ENCODE measurements at places on chromosomes 6 and 20.

DNA sequence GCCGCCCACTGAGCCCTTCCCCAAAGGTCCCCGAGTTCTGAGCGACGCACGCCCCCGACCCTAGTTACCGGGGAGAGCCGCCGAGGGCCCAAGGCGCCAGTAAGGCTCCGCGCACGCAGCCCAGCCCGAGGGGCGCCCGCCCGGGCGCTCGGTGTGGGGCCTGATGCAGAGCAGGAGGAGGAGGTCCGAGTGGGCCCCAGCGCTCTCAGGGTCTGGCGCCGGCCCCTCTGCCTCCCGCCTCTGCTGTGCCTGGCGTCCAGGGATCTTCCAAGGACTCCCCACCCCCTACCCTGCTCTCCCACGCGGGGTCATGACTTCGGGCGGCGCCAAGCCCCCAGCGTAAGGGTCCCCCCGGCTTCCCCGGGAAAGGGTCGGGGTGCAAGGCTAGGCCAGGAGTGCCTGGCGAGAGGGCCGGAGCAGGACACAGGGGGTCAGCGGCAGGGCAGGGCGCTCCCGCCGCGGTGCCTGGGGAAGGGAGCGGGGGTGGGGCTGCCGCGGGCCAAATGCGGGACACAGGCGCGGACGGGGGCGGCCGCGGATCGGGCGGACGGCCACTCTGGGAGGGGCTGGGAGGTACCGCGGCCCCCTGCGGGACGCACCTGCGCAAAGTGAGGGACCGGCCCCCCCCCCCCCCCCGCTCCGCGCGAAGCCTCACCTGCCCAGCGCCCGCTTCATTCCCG, 637 bp downstream of the ABHD12 start:
- peak; percentile 39 for DNase-seq

- no peak for DNase-seq
These were observed 118.8 kb upstream of the MAFB start for GRCh38 chr20:40807821-40808170.

- no peak for DNase-seq
These were observed 436.6 kb downstream of the PRKN start for GRCh38 chr6:162290846-162291465.

DNA sequence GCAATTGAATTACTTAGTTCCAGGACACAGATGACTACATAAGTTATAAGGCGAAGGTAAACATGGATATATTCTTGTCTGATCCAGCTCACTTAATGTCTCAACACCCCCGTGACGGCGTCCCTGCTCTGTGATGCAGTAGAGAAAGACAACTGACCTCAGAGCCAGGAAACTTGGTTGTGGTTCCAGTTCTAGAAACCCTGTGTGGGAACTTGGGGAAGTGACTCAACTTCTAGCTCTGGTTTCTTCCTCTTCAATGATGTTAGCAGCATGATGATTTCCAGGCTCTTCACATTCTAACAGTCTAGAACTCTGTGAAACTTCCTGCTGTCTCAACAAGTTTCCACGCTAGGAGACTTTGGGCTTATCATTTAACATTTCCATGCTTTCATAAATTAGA, 18.4 kb downstream of the LAMA4 start:
- DNase-seq = peak; percentile 37

DNA sequence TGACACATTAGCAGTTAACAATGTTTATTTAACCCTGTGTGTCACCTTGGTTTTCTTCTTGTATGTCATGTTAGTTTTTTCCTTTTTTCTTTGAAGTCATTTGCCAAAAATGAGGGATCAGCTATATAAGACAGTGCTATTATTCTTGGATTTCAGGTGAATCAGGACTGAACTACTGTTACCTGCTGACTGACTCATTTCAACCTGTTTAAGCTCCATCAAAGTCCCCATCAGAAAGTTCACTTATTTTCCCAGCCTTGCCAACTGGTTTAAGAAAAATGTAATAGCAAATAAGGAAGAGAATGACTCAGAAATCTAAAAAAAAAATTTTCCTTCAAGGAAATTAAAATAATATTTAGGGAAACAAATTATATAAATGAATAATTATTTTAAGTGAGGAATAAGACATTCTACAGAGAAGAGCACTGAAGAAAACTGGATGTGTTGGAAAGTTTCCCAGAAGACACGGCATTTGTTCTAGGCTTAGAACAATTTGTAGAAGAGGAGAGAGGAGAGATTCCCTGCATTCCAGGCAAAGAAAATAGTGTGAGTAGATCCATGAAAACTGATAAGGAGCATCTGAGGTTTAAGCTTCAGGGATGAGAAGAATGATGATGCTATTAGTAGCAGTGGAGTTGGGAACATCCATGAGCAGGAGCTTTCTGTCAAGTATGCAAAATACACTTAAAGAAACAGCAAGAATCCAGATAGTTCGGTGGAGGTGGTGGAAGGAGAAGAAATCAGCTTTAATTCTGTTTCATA, 84.9 kb upstream of the SIM1 start:
- peak; percentile 10 for DNase-seq

DNA sequence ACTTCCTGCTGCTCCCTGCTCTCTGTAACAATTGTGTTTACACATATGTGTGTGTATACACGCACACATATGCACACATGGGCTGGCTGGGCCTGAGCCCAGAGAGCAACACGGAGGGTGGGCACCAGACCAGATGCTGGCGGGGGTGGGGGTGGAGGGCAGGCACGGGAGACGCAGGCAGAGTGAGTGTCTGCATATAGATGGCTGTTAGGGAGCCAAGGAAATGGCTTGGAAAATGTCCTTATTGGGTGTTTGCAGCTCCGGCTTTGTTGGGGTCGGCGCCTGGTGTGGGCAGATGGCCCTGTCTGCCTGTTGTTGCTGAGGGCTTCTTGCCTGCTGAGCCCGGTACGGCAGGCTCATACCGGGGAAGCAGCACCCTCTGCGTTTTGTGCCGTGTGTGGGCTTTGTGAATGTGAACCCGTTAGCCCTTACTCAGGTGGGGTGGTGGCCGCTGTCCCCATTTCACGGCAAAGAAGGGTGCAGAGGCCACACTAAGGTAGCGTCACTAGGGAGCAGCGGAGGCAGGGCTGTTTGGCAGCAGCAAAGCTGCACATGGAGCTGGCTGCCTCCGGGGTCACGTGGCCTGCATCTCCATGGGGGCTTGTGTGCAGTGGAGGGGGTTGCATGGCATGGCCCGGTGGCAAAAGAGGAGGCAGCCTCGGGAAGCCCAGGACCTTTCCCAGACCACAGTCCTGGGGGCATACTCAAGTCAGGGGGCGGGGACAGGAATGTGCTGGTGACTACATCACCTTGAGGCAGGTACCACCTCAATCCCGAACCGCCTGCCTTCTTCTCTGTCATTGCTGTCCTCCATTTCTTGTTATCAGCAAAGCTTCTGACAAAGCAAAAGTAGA, 47.4 kb upstream of the SRF start:
- DNase-seq = no peak

DNA sequence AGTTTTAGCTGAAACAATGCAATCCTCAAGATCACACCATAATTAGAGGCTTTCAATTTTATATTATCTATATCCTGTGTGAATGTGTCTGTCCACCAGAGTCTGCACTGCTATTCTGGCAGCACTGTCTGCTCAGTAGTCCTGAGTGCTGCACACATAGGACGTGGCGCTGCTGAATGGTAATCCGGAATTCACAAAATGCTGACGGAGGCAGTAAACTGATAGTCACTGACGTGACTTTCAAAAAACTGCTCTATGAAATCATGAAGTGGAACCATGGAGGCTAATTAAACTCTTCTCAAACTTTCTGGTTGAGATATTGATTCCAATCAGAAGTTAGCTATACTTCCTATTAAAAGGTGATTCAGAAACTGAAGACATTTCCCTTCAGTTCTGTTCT, 190.8 kb upstream of the NOX3 start:
- DNase-seq = no peak

DNA sequence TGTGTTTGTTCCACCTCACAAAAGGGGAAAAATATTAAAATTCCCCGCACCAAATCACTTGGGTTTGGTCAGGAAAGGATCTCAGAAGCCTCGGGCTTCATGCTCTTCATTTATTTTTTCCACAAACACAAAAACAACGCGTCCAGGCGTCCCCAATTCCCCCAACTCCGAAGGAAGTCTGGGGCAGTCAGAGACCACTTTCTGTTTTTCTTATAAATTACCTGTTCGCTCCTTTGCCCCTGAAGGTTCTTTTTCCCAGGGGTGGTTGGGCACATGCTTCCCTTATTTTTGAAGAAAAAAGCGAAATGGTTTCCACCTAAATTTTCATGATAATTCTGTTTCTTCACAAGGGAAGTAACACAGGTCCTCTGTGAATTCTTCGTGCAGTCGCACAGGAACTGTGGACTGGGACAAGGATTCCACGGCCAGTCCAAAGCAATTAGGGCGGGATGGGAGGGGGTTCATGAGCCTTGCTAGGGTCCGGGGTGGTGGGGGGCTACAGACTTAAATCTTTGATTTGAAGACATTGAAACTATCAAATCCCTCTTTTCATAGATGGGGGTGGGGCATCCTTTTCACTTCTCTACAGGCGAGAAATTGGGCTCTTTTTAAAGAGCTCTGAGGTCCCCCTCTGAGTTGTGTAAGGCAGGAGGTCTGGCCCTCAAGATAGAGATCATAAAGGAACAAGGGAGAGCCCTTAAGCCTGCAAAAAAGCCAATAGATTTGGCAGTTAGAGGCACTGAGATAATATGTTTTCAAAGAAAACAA, 30.5 kb upstream of the HFE start:
- DNase-seq = peak; percentile 47

All from ELR (cell line).